Femur (tissue), 1 donor: ENCODE measurements at places on chromosomes 7 and 10.

- peak; percentile 38 for DNase-seq
Observed at GRCh38 chr10:97805096-97805884, 33.5 kb upstream of the SFRP5 start.

DNA sequence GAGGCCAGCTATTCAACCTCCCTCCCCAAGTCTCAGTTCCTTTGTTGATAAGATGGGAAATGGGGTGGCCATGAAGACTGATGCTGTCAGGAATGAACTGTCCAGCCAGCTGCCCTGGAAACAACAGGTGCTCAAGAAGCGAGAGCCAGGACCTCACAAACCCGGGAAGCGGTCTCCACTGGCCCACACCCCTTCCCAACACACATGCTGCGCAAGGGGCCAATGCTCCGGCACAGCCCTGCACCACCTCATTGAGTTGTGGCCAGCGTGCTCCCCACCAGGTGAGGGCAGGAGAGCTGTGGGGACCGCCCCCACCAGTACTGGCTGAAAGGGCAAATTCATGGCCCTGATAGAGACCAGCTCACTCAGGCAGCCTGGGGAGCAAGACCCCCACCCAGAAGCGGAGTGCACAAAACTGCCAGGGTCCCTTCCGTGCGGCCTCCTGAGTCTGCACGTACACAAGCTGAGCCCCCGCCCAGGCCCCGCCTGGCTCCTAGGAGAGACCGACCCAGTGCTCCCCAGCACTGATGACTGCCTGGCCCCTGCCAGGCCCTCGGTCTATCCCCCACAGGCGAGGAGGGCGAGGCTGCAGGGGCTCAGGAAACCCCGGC is 216.6 kb downstream of the MAD1L1 start:
- DNase-seq, result peak; percentile 15

DNA sequence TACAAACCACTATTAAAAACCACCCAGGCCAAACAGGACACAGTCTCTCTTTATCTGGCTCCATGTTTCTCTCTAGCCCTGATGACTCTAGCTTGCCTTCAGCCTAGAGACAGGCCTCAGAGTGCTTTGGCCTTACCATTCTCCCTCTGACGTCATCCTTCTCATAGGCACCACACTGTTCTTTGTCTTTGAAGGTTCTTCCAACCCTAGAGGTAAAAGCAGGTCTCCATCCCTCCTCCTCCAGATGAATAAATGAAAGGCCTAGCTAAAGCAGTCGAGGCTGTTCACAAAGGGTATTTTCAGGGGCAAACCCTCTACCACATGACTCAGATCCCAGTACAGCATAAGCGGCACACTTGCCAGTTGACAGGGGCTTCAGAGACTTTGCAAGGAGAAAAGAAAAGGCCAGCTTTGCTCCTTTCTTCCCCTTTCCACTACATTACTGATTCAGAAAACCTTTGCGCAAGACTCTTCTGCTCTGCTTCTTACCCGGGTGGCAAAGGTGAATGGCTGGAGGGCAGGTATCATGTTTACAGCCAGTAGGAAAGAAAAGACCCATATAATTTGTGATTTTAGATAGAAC is 14.8 kb downstream of the NFE2L3 start:
- DNase-seq, result no peak

- DNase-seq, result peak; percentile 80
Observed at GRCh38 chr10:62083412-62084267, 182.1 kb downstream of the ARID5B start.

- DNase-seq, result no peak
Observed at GRCh38 chr10:125878957-125879835, 1.9 kb downstream of the DHX32 start.

GRCh38 chr10:6929148-6929830 is 349.2 kb upstream of the PRKCQ start:
- no peak for DNase-seq
